CD8-positive, alpha-beta memory T cell (primary cell): ENCODE measurements at places on chromosomes 13 and 19.

GRCh38 chr13:67023130-67023876 is 206.8 kb downstream of the PCDH9 start:
- DNase-seq = no peak

DNA sequence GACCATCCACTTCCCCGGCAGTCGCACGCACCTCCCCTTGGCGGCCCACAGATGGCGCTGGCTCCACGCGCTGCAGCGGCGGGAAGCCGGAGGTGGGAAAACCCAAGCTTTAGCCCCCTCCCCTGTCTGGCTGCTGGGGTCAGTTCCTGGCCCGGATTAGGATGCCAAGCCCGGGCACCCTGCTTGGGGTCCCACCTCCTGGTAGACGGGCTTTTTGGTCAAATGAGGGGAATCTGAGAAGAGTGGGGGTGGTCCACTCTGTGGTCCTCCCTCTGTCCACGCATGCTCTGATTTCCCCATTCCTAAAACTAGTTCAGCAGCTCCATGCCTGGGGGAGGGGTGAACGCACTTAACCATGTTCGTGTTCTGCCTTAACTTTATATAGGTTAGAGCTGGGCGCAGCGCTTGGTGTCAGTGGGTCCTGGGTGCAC is 8.1 kb upstream of the ADGRE2 start:
- DNase-seq = no peak

DNA sequence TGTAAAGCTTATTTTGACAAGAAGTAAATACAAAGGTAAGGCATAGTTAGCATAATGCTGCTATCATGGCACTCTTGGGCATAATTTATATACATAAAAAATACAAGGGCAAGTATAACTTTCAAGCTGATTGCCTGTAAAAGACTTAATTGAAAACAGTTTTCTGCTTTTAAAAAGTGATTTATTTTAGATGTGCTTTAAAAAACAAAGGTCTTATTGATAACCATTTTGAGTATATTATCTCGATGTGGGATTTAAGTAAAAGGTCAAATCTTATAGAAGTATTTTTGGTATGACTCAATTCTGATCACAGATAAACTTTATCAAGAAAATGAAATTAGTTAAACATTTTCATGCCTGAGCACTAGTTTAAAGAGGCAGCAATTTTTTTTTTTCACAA is 175.8 kb downstream of the KCNRG start:
- no peak for DNase-seq

DNA sequence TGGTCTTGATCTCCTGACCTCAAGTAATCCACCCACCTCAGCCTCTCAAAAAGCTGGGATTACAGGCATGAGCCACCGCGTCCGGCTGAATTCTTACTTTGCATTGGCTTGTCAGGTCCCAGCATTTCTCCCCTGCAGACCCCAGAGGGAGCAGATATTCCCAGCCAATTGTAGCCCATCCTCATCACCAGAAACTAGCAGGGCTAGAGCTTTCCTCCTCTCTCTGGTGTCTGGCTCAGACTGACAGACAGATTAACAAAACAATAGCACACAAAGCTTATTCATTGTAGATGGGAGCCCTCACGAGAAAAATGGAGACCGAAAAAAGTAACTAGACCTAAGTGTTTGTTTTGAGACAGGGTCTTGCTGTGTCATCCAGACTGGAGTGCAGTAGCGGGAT is 7.5 kb upstream of the MPV17L2 start:
- DNase-seq = no peak

GRCh38 chr13:49615836-49616675 is 12.3 kb upstream of the ARL11 start:
- DNase-seq = no peak

DNA sequence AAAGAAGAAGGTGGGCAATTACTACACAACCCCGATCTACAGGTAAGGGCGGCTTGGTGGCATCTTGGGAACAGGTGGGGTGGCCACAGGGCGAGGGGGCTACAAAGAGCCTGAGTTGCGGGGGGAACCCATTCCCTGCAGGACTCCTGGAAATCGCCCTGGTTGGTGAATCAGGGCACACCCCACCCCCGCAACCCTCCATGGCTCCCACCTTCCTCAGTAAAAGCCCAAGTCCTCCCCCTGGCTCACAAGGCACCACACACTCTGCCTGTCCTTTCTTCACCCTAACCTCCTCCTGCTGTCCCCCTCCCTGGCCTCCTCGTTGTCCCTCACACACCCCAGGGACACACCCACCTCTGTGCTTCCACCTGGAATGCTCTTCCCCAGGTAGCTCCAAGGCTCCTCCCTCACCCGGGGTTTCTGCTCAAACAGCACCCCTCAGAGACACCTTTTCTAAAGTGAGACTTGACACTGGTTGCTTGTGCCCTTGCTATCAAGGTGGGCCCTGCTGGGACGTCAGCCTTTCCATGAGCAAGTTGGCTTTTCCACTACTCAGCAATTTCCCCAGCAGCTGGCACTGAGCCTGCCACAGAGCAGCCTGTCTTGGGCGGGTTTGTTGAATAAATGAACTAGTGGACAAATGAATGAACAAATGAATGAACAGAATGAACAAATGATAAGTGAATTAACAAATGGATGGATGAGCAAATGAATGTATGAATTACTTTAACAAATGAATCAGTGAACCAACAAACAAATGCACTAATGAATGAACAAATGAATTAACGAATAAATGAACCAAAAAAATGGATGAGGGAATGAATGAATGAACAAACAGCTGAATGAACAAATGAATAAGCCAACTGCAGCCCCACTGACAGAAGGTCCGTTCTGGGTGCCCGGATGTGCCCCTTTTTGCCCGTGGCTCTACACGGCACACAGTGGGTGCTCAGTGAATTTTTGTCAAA is 6.2 kb upstream of the MRI1 start:
- DNase-seq = no peak

- no peak for DNase-seq
These were observed 306.8 kb downstream of the IRS2 start for GRCh38 chr13:109479534-109479933.

GRCh38 chr19:51663650-51664049 is 17.0 kb upstream of the SIGLEC14 start:
- DNase-seq = no peak

GRCh38 chr19:15266683-15267082 is 34.4 kb upstream of the EPHX3 start:
- DNase-seq = no peak

GRCh38 chr19:33690378-33691029 is 68.8 kb downstream of the CHST8 start:
- DNase-seq = no peak

DNA sequence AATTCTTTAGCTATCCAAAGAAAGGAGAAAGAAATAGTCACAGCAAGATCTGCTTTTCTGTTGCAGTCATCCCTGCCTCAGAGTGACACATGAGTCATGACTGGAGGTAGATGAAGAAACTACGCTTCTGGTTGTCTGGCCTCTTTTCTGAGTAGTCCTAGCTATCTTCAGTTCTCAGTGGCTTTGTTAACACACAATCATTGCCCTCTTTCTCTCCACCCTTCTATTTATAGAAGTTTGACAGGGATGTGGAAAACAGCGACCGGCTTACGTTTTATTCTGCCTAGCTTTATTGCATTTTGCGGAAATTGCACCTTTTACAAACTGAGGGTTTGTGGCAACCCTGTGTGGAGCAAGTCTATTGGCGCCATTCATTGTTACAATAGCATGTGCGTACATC is 26.7 kb downstream of the SPATA13 start:
- DNase-seq = no peak

- DNase-seq = no peak
These were observed 43.6 kb downstream of the LYL1 start for GRCh38 chr19:13058951-13059660.

DNA sequence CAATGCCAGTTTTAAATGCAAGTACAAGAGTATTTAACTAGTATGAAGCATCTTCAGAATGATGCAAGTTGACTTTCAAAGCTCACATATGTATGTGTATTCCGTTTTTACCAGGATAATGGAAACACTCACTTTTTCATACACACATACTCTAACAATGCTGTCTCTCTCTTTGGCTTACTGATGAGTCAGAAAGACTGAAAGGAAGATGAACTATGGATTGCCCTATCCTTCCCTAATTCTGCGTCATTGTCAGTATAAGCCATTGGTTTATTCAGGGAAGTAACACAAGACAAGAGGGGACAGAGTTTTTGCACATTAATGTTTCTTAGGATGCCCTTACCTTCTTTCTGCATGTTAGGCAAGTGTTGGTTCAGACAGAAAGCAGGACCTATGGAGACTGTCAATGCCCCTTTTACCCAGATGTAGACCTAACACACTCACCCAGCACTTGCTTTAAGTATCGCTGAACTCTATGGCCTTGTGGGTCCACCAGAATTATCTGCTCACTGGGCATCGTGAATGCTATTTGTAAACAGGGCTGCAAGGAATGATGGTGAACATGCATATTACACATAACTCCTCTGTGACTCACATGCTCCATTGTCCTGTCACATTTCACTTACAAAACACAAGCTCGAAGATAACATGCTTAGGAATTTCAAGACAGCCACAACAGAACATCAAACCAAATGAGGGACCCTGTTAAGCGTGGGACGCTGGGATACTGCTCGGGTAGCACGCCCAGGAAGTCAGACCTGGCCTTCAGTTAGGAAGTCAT is 10.0 kb upstream of the OXGR1 start:
- no peak for DNase-seq
